ENCODE measurements at places on chromosomes 12 and 14.

- DNase-seq = no peak
Measured at GRCh38 chr12:93848523-93849101, 171.4 kb downstream of the CRADD start.

DNA sequence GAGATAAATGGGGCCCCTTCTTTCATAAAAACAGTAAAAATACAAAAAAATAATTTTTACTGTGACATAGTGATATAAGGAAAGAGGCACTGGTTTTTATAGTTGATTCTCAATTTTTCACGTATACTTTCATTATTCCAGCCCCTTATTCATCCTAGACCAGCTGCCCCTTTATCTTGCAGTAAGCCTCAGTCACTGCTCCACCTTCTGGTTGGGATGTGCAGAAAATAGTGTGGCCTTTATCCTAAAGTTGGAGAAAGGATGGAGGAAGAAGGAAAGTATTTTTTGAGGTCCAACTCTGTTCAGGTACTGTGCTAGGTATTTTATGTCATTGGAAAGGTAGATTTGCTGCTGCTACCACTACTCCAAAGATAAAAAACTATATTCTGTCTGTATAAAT is 172.7 kb downstream of the ANO6 start:
- DNase-seq = no peak

DNA sequence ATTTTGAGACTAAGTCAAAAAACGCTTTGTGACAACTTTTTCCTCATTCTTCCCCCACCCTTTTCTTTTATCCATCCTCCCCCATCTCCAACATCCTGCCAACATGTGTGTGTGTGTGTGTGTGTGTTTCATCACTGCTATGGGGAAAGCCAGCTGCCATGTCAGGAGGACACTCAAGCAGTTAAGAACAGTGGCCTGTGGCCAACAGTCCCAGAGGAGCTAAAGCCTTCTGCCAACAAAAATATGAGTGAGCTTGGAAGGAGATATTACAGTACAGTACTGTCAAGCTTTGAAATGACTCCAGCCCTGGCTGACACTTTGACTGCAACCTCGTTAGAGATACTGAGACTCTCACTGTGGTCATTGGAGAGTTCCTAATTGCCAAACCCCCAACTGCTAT is 5.0 kb upstream of the CSRP2 start:
- DNase-seq = no peak

- no peak for DNase-seq
Measured at GRCh38 chr14:29654901-29655550, 272.6 kb downstream of the PRKD1 start.

GRCh38 chr12:92044435-92044834 is 101.2 kb downstream of the BTG1 start:
- DNase-seq = no peak

- peak; percentile 55 for DNase-seq
Measured at GRCh38 chr14:68627868-68628604, 164.8 kb downstream of the ZFP36L1 start.

DNA sequence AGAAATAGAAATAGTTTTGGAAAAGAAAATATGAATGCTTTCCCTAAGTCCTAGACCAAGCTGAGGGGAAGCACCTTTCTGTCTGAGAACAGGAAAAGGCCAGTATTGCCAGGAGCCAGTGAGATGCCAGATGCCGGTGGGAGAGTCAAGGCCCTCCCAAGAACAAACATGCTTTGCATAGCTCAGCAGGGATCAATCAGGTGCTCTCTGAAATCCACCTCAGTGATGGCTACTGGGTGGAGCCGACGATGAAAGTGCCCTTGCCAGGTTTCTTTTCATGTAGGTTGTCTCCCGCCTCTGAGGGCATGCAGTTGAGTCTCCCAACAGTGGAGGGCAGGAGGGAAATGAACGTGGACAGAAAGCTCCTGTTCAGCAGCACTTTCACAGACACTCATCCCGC is 28.3 kb downstream of the DEGS2 start:
- DNase-seq = no peak

DNA sequence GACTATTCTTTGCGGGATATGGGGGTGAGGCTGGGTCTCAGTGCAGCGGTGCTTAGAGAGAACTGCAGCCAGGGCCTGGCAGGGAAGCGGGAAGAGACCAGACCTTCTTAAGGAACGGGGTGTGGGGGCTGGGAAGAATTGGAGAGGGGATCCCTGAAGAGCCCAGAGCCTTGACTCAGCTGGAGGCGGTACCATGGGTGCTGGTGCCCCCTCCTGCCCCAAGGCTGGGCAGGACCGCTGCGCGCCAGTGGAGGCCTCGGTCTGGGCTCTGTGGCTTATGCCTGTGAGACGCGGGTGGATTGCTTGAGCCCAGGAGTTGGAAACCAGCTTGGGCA is 1.3 kb upstream of the RNU7-1 start:
- no peak for DNase-seq

Data from stimulated activated CD4-positive, alpha-beta T cell treated with anti-CD3 and anti-CD28 coated beads, Interleukin-15, amount 100 ng/mL, for 1 hour (primary cell).